Muscle of leg (tissue), 16 donors: ENCODE measurements at places on chromosomes 5 and 9. TPM values are rescaled to one million over a fixed set of nuclear protein-coding genes. Genes with fewer than 3 reads are reported as not detected.

ADCY2 gene
- 29.0 TPM for polyA plus RNA-seq

PTGES gene
- 8.6 TPM for polyA plus RNA-seq

DMRT1 gene
- 0.09 TPM for polyA plus RNA-seq

FOXD4 gene
- polyA plus RNA-seq = 1.3 TPM

C9 gene
- 0.31 TPM for polyA plus RNA-seq

OTP gene
- polyA plus RNA-seq = not detected

EPB41L4A gene
- 6.1 TPM for polyA plus RNA-seq

LCN12 gene
- 0.67 TPM for polyA plus RNA-seq

- peak; percentile 7 for DNase-seq
Measured at GRCh38 chr9:117656002-117656401, 48.2 kb upstream of the TLR4 start.

GRCh38 chr5:117144086-117144485, 569.5 kb upstream of the SEMA6A start:
- peak; percentile 72 for DNase-seq

- DNase-seq = peak; percentile 85
Measured at GRCh38 chr5:20229303-20230005, 241.5 kb upstream of the CDH18 start.

DNA sequence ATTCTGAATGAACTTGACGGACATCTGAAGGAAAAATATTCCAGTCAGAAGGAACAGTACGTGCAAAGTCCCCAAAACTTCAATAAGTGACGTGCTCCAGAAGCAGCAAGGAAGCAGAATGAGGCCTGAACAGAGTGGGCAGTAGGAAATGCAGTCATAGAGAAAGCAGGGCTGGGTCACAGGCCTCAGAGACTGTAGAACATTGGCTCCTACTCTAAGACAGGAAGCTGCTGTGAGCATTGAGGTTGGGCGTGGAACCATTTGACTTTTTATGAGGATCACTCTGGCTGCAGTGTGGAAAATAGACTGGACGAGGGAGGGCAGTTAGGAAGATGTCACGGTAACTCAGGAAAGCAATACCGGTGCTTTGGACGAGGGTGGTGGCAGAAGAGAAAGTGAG, 64.0 kb downstream of the DOCK8 start:
- DNase-seq = peak; percentile 37

- DNase-seq = peak; percentile 56
Measured at GRCh38 chr5:144472221-144472620, 301.5 kb downstream of the KCTD16 start.

GRCh38 chr9:127386249-127386648, 10.7 kb upstream of the SLC2A8 start:
- no peak for DNase-seq

DNA sequence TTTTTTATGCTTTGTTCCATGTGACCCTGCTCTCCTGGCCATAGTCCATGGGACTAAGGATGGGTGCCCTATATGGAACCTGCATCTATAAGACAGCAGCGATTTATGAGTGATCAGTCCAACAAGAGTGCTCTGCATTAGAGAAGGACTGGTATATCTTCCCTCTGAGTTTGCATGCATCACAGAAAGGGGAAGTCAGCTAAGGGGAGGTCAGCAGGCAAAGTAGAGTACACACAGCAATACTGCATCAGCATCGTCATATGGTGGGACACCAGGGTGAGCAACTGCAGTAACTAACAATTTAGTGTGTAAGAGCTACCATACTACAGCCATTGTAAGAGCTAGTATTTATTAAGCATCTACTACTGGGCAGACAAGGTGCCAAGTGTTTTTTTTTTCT, 311.3 kb downstream of the NDUFS4 start:
- DNase-seq = no peak

GRCh38 chr5:100516285-100516684, 18.9 kb upstream of the FAM174A start:
- DNase-seq = no peak

DNA sequence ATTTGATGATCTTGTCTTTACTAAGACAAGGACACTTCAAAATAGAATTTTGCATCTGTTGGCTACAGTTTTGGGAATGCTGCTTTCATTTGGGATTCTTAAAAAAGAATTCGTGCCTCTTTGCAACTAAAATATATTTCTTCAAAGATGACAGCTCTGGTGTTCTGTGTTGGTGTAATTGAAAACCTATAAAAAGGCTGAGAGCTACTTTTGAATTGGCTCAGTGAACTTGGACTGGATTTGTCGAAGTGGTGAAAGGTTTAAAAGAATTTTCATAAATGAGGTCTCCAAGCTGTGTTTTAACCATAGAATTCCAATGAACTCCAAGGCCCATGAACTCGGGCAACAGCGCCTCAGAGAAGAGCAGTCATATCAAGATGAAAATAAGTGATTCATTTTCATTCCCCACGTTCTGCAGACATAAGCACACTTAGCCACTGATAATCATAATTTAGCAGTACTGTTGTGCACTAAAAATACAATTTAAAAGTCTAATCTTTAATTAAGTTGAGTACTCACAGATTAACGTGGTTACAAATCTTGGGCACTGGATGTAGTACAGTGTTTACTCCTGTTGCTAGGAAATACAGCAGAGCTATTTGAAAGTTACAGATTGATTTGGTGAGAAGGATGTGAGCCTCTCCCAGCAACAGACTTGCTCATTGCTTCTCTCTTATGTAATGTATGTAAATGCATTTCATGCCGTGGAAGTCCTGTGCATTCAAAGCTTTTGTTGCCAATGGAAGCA, 10.9 kb downstream of the SNCAIP start:
- peak; percentile 76 for DNase-seq

- no peak for DNase-seq
Measured at GRCh38 chr5:143140492-143141203, 262.8 kb downstream of the NR3C1 start.

GRCh38 chr9:110050925-110051355, 157.0 kb downstream of the C9orf152 start:
- DNase-seq = peak; percentile 44

- DNase-seq = peak; percentile 94
Measured at GRCh38 chr9:121213136-121213806, 11.6 kb upstream of the RAB14 start.

GRCh38 chr5:113538313-113538712, 24.8 kb downstream of the YTHDC2 start:
- DNase-seq = no peak

- DNase-seq = no peak
Measured at GRCh38 chr5:44814761-44815160, 6.0 kb downstream of the MRPS30 start.

GRCh38 chr5:173290477-173291131, 37.6 kb downstream of the STC2 start:
- no peak for DNase-seq

DNA sequence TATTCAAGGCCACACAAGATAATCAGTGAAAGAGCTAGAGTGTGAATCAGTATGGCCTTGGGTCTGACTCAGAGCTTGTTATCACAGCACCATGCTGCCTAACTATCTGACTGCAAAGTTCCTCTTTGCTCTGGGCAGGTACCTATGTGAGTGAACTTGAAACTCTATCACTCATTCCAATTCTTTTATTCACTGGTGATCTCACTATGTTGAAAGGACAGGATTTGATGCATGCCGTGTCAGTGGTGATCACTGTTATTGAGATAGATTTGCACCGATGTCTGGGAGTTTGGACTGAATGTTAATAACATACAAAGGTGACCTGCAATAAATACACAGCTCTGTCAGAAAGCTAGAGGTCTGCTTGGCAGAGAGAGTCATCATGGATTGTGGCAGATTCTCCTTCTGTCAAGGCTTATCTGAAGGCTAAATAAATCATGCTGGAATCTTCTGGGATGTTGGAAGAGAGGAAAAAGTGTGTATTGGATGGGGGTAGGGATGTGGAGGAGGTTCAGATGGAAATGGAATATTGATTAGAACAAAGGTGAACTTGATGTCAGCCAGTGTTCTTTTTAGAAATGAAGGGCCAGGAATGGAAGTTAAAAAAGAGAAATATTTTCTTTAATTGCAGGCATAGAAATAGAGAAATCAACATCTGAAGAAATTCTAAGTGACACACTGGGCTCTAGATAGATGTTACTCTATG, 91.8 kb upstream of the TNC start:
- no peak for DNase-seq

DNA sequence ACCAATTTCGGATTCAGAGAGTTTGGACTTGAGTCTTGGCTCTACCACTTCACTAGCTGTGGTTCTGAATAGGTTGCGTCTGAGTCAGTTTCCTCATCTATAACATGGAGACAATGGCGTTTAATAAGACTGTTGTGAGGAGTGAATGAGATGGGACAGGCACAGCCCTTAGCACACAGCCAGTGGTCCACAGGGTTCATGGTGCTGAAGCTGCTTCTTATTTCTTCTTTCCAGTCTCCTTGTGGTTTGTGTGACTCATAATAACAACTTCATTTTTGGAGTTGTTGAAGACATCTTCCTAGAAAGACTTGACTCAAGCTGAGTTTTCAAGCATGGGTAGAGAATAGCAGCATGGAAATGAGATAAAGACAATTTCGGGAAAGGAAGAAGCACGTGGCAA, 172.6 kb upstream of the PPP2R2B start:
- DNase-seq = no peak

DNA sequence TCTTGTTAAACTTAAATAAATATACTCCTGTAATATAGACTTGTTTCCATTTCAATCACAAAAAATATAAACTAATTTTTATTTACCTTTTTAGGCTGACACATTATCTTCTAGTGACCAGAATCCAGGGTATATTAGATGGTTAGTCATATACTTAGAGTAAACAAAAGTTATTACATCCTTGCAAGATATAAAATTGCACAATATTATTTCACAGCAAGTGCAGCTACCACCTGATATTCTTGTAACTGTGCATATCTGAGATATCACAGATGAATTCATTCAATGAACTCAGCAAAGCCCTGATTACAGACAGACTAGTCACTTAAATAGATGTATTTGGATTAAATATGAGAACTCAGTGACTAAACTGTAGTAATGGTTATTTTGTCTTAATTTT, 25.6 kb upstream of the ARRDC3 start:
- DNase-seq = no peak

DNA sequence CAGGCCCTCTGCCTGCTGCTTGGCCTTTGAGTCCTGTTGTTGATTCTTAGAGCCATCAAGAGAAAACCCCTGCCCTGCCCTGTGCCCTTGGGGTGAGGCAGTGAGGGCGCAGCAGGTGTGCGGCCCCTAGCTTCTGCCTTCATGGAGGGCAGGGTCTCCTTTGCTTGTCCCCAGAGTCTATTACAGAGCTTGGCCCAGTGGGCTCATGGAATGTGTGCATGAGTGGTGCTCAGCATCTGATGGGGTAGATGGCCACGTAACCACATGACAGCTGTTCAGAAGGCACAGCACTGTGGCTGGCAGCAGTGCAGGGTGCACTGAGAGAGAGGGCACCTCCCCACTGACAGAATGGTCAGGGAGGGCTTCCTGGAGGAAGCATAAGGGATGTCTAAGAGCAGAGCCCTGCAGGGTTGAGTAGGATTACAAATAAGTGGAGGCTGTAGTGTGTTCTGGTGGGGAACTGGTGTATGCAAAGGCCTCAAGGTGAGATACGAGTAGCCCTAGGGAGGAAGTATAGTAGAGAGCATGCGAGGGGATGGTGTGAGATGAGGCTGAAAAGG, 70.8 kb downstream of the MACROH2A1 start:
- DNase-seq = no peak

- DNase-seq = no peak
Measured at GRCh38 chr9:21972361-21972760, 21.8 kb downstream of the CDKN2A start.

- DNase-seq = peak; percentile 45
Measured at GRCh38 chr5:64632251-64632650, 58.1 kb upstream of the SHISAL2B start.

DNA sequence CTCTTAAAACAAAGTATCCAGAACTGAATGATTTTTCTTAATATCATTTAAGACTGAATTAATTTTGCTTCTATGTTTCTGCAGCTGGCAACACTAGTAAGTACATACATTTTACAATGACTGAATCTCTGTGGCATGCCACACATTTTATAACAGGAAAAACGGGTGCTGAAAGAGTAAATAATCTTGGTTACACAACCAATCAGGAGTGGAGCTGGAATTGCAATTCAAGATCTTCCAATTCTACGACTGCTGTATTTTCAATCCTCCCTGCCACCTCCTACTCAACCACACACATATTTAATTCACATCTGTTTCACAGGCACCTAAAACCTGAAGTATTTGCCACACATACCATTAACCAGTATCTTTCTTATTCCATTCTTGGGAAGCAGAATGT, 52.7 kb upstream of the NR5A1 start:
- peak; percentile 32 for DNase-seq

DNA sequence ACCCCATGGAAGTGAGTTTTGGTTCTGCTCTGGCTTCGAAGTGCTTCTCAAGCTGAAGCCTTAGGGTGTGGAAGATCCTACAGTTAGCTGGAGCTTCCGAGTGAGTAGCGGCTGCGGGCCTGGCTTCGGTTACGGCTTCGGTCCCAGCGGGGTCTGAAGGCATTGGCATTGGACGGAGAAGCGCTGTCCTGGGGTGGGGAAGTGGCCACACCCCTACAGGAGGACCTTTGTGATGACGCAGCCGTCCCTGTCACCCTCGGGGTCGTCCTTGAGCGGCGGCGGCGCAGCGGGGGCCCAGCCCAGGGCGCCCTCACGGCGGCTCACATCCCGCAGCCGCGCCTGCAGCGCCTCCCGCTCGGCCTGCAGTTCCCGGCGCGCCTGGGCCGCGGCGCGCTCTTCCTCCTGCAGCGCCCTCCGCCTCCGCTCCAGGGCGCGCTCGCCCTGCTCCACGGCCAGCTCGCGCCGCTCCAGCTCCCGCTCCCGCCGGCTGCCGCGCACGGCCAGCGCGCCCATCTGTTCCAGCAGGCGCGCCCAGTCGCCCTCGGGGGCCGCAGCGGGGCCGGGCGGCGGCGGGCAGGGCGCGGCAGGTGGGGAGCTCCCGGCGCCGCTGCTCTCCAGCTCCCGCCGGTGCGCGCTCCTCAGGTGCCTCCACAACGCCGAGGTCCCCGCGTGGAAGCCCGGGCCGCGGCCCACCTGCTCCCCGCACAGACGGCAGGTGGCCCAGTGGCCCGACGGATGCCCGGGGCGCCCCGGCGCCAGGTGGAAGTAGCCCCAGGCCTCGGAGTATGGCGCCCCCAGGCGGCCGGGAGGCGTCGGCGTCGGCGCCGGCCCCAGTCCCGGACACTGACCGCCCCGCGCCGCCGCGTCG, 9.9 kb downstream of the ZBED3 start:
- DNase-seq = peak; percentile 84

- no peak for DNase-seq
Measured at GRCh38 chr9:8717146-8717545, 917.6 kb upstream of the DMAC1 start.

DNA sequence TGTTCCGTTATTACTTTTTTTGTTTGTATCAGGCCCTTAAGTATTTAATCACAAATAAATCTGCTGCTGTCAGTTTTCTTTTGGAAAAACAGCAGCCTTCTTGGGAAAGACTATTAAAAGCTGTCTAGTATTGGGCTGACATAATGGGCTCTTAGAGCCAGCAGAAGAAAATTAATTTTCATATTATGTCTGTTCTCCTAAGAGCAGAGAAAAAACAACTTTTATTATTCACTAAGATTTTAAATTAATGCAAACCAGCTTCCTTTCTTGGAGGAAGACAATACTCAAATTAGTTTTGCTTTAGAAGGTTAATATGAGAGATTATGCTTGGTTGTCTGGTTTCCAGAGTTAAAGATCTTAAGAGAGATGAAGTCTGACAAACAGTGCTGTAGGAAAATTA, 30.6 kb upstream of the GARNL3 start:
- peak; percentile 64 for DNase-seq
